ENCODE measurements at places on chromosomes 1 and 21. TPM values are rescaled to one million over a fixed set of nuclear protein-coding genes. Genes with fewer than 3 reads are reported as not detected.
A peak's percentile ranks its signal among the peaks of the same experiment; 100 is the strongest.

GRCh38 chr1:45750298-45751038 lies at the start of gene IPP:
Gene IPP, minus strand, starts transcription at chr1:45750653. Its CDS starts 4,242 bp downstream, at chr1:45746411.
- DNase-seq: peak; percentile 98

- no peak for DNase-seq
Observed at GRCh38 chr1:175002910-175003517, 3.3 kb downstream of the CACYBP start.

- no peak for DNase-seq
Observed at GRCh38 chr1:157198619-157199420, 60.6 kb upstream of the ETV3 start.

DNA sequence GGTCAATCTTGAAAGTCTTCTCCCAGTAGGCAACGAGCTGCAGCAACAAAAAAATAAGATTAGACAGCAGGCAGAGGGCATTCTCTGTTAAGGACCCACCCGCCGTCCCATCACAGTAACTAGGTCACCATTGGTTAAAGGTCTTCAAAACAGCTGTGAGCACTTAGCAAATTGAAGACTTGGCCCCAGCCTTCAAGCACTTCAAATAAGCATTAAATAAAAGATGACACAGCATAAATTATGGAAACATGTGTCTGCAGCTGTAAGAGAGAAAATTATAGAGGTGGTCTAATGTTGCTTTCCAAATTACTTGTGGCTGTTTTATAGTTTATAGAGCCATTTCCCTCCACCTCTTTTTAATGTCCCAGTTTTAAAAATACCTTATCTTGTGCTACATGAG lies 61.2 kb downstream of the VANGL1 start:
- no peak for DNase-seq

IRF2BP2 gene
- total RNA-seq: 50.6 TPM

NPR1 gene
- not detected for total RNA-seq

HUNK gene
- total RNA-seq: 0.98 TPM

GABRD gene
- not detected for total RNA-seq

NCAM2 gene
- 2.6 TPM for total RNA-seq

CENPL gene
- total RNA-seq: 50.7 TPM

ZNF670 gene
- total RNA-seq: 7.3 TPM

DNA sequence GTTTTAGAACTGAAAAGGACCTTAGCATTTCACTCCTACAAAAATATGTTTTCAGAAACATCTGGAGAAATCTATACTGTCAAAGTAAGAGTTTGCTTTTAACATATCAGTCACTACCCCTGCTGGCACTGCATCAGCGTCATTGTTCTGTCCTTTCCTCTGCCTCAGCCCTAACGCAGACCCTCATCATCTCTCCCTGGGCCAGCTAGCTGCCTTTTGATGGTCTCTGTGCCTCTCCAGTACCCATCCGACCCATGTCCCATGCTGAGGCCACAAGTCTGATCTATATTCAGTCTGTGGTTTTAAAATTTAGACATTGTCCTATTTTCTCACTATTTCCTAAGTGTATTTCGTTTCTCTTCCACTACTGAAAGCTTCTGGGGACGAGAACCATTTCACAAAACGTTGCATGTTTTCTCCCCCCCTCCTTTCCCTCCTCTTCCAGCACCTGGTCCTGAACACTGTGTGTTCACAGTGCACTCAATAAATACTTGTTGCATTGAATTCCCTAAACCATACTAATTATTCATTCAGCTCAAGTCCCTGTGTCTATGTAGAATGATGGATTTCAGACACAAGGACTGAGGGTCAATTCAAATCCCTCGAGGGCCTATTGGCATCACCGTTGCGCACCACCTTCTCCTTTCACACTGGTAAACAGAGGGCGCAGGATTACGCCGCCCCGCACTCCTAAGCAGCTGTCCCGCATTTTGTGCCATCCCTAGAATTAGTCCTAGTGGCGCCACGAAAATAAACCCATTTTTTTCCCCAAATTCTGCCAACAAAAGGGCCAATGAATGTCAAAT lies 53.4 kb downstream of the CD2 start:
- DNase-seq: no peak

FOXD3 gene
- 0.12 TPM for total RNA-seq

F5 gene
- total RNA-seq: not detected

GRCh38 chr1:153395776-153396175 lies 4.9 kb upstream of the S100A8 start:
- no peak for DNase-seq

CLCA4 gene
- total RNA-seq: not detected

DNA sequence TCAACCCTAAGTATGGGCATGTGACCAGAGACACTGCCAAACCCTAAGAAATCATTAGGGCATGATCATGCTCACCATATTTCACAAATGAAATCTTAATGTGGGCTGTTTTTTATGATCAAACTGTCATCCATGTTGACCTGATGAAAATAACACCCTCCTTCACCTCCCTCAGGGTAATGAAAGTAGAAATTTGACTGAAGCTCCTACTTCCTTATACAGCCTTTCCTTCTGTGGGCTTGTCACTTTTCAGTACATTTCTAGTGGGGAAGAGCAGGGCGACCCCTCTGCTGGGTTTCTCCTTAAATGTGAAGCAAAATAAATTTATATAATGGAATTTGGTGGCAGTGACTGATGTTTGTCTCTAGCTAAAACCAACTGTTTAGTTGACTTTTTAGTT lies 25.9 kb downstream of the IVNS1ABP start:
- no peak for DNase-seq

TEDDM1 gene
- not detected for total RNA-seq

DNA sequence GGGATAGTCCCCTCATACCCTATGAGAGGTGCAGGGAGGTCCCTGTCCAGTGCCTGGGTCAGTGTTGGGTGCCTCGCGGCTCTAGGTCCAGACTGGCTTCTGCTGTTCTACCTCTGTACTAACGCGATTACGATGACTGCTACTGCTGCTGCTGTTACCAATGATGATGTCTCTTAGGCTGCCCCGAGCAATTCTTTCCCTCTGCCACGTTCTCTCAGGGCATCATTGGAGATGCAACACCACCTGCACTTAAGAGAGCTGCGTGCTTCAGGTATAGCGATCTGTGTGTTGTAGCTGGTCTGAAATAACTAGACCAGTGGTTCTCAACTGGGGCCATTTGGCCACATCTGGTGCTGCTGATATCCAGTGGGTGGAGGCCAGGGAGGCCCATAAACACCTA lies 36.9 kb downstream of the KAZN start:
- DNase-seq: no peak

NUCKS1 gene
- 191 TPM for total RNA-seq

GRCh38 chr1:66182551-66183178 lies 351.3 kb upstream of the SGIP1 start:
- peak; percentile 83 for DNase-seq

SNAPIN gene
- 45.0 TPM for total RNA-seq

DNA sequence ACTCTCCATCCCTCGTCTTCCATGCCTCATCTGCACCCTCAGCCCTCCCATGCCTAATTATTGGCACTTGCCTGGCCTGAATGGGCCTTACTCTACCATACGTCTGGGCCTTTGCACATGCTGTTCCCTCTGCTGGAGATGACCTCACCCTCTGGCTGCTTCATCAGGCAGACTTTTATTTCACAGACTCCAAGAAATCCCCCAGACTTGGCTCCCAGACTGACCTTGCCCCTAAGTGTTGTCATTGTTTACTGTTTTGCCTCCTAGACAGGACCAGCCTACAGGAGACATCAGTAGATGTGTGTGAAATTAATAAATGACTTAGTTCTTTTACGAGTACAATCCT lies 5.2 kb upstream of the AHDC1 start:
- no peak for DNase-seq

DNA sequence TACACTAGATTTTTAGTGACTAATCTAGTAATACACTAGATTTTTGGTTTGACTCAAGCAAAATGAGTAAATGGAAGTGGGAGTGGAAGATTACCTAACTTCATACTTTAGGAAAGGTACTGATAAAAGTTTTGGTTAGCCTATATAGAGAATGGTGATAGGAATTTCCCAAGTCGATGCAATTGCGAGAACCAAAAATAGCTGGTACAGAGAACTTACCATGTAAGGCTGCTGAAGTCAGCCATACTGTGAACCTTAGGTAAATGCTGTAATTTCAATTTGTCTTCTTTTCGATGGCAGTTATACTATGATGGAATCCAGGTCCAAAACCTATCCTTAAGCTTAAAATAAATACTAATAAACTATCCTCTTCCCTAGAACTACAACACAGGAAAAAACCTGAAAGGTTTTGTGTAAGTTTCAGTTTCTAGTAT lies 4.6 kb downstream of the PNRC2 start:
- no peak for DNase-seq
